ENCODE measurements at places on chromosomes 7 and 10.
A peak's percentile ranks its signal among the peaks of the same experiment; 100 is the strongest.

DNA sequence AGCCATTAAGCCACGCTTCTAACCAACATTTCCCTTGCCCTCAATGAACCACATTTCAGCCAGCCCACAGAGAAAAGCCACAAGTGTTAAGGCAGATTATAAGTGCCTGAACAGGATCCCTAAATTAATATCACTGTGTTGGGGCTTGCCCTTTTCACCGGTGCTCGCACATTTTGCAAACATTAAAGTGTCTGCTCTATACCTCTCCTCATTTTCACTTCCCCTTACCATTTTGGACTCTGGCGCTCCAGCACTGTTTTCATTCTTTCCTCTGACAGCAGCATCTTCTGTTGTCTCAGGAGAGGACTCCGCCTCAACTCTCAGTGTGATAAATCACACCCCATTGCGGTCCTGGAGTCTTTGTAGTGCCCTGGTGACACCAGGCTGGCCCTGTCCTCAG lies 274.2 kb downstream of the BAMBI start:
- DNase-seq: no peak

DNA sequence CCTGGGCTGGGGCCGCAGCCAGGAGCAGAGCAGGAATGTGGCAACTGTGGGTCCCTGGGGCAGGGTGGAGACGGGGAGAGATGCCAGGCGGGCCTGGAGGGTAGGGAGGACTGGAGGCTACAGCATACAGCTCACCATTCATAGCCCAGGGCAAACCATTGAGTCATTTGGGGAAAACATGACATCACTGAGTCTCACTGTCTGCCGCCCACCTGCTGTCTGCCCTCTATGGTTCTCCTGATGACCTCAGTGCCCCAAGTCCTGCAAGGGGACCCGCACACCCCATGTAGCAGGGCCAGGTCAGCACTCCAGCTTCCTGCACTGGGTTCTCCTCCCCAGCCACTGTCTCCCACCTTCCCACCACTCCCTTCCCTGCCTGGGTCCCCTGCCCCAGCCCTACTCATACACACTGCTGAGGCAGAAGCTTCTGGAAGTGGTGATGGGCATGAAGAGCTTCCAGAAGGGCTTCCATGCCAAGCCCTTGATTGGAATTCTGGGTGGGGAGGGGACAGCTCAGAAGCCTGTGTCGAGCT lies 10.4 kb downstream of the CHST3 start:
- DNase-seq: peak; percentile 36

DNA sequence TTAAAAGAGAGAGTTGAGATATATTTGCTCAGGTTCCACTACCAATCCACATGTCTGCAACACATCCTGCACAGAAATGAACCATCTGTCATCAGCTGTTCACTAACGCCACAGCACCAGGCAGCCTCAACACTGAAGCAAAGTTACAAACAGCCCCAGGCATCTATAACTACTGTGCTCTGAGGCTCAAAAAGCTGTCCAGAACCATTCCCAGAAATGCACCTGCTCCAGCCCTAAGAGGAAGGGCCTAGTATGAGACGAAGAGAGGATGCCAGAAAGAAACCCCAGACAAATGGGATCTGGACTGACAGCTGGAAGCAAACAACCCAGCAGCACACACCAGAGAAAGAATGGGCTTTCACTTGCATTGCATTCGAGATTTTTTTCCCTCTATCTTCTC lies 159.3 kb downstream of the ELMO1 start:
- DNase-seq: no peak

DNA sequence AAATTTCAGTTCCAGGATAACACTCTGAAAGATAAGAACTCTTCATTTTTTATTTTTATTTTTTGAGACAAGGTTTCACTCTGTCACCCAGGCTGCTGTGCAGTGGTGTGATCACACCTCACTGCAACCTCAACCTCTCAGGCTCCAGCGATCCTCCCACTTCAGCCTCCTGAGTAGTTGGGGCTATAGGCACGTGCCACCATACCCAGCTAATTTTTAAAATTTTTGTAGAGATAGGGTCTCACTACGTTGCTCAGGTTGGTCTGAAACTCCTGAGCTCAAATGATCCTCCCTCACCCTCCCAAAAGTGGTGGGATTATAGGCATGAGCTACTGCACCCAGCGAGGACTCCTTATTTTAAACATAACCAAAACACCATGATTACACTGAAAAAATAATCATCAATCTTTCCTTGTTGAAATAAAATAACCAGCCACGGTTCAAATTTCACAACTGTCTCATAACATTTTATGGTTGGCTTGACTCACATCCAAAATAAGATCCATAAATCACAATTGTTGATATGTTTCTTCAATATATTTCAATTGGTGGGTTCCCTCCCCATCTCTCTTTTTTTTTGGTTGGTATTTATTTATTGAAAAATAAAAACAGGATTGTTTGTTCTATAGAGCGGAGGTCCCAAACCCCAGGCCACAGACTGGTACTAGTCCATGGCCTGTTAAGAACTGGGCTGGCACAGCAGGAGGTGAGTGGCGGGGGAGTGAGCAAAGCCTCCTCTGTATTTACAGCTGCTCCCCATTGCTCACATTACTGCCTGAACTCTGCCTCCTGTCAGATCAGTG lies 60.1 kb upstream of the FAM171A1 start:
- no peak for DNase-seq

DNA sequence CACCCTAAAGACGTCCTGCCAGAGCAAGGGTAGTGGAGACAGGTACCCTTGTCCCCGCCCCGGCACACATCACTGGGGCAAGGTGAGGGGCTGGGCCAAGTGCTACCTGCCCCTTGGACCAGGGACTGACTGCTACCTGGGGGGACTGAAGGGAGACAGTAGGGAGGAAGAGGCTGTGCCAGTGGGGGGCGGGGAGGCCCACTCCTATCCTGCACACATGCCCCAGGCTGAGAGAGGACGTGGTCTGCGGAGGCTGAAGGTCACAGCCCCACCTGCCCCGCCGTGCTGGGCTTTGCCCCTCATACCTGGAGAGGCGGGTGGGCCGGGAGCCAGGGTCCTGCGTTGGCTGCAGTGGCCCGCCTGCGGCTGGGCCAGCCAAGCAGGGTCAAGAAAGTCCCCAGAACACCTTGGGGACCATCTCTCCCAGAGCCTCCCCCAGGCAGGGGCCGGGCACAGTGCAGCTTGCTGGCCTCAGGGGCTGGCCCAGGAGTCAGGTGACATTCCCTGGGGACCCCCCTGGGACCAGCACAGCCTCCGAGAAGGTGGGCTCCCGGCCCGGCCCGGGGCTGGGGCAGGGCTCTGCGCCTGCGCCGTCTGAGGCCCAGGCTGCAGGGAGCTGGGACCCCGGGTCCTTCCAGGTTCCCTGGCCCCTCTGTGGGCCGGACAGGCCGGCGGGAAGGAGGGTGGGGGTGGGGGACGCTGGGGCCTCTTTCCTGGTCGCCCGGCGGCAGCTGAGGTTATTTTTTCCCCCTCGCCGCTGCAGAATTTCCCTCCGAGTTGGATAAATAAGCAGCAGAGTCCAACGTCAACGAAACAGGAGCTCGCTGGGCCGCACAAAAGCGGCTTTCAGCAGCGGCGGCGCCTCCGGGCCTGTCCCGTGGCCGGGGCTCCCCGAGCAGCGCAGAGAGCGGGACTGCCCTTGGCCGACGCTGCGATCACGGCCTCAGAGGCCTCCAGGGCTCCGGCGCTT lies 9.8 kb upstream of the FZD9 start:
- no peak for DNase-seq

Data from stimulated activated CD4-positive, alpha-beta T cell treated with anti-CD3 and anti-CD28 coated beads, Interleukin-4, amount 100 ng/mL, for 1 hour (primary cell).